ENCODE measurements at places on chromosomes 2 and 18.

- no peak for DNase-seq
Measured at GRCh38 chr2:169077674-169078240, 8.4 kb downstream of the DHRS9 start.

DNA sequence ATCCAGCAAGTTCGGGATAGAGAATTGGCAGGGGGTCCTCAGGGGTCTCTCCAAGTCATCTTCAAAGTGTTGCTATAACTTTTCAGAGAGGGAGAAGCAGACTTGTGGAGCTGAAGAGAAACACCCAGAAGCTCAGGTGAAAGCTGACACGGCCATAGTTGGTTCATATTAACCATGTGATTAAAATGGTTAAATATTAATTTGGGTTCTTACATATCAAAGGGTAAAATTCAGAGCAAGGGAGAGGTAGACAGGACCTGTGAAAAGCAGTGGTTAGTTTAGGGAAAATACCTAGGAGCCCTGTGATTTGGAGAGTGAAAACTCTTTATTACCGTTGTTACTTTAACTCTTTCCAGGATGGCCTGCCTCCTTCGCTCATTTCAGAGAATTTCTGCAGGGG lies at the start of gene UGT1A6:
TSS of gene UGT1A6 (plus strand) at position 243 of the 400 bp plus-strand sequence. CDS start at position 358, 115 bp downstream.
- DNase-seq, result no peak

DNA sequence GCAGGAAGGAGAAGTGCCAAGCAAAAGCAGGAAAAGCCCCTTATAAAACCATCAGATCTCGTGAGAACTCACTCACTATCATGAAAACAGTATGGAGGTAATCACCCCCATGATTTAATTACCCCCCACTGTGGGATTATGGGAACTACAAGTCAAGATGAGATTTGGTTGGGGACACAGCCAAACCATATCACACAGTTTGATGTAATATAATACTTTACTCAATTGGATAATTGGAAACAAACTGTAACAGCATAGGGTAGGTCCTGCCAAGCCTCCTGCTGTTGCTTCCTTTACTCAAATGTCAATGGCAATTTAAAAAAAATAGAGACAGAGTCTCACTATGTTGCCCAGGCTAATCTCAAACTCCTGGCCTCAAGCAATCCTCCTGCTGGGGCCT lies 15.5 kb upstream of the METTL21A start:
- no peak for DNase-seq

DNA sequence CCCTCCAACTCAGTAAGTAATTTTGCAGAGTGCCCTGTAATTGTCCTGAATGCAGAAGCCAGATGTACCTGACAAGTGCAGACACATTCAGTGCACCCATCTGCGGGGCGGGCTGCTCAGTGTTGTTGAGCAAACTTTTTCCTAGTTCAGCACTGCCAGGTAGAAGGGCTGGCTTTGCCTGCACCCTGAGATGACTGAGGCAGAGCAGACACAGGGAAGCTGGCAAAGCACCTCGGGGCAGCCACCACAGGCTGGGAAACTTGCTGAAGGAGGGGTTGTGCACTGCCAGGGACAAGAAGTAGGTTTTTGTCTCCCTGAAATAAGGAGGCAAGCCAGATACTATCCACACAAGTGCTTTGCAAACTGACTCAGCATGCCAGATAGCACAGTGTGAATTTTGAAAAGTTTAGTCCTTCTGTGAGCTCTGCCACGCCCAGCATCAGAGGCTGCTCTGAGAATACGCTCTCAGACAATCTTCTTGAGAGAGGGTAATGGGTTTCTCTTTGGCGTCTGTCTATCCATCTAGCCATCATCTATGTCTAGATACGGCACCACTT lies 62.3 kb downstream of the SOWAHC start:
- no peak for DNase-seq

DNA sequence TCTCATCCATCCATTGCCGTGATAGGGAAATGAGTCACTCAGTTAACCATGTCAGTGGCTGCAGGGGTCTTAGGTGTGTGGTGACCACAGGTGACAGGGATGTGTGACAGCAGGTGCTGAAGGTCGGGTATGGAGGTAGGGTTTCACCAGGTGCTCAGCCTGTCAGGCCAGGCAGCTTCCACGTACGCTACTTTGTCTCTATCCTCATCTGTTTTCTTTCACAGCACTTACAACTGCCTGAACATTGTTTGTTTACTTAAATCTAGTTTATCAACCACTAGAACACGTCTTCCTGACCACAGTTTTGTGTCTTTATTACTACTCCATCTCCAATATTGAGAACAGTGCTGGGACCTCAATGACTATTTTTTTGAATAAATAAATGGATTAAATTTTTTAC lies 11.4 kb upstream of the UXS1 start:
- DNase-seq, result no peak

GRCh38 chr18:63980896-63981460 lies 11.1 kb downstream of the SERPINB8 start:
- DNase-seq, result no peak

GRCh38 chr2:199468561-199469513 lies 11.1 kb upstream of the SATB2 start:
- DNase-seq, result no peak

DNA sequence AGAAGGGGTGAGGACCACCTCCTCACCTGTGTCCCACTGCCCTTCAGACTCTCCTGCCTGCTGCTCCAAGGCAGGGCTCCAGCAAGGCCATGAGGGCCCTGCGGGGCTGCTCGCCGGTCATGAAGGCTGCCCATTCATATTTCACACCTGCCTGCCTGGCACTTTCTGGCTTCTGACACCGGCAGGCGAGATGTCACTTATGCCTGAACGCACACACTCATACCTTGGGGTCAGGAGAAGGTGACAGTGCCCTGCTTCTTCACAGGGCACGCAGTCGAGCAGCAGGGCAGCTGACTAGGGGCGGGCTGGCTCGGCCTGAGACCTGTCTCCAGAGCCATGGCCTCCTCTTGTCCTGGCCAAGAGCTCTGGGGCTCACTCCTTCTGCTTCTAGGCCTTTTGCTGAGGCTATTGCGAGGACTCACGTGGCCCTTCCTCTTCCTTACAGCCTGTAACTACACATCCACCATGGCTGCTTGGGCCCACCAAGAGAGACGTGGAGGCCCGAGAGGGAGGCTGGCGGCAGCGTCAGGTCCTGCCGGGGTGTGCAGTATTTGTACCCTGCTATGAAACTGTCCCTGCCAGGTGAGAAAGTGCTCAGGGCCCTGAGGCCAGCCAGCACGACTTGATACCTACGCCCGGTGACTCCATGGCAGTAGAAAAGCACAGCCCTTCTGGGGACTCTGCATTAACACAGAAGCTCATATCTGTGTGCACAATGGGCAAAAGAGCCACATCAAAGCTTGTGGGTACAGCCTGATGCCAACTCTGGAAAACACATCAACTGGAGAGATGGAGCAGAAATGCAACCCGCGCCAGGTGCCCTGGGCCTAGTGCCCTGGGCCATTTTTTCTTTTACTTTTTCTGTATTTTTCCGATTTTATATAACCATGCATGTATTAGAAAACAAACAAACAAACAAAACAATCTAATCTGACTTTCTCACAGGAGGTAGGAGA lies 30.6 kb downstream of the HS6ST1 start:
- no peak for DNase-seq

DNA sequence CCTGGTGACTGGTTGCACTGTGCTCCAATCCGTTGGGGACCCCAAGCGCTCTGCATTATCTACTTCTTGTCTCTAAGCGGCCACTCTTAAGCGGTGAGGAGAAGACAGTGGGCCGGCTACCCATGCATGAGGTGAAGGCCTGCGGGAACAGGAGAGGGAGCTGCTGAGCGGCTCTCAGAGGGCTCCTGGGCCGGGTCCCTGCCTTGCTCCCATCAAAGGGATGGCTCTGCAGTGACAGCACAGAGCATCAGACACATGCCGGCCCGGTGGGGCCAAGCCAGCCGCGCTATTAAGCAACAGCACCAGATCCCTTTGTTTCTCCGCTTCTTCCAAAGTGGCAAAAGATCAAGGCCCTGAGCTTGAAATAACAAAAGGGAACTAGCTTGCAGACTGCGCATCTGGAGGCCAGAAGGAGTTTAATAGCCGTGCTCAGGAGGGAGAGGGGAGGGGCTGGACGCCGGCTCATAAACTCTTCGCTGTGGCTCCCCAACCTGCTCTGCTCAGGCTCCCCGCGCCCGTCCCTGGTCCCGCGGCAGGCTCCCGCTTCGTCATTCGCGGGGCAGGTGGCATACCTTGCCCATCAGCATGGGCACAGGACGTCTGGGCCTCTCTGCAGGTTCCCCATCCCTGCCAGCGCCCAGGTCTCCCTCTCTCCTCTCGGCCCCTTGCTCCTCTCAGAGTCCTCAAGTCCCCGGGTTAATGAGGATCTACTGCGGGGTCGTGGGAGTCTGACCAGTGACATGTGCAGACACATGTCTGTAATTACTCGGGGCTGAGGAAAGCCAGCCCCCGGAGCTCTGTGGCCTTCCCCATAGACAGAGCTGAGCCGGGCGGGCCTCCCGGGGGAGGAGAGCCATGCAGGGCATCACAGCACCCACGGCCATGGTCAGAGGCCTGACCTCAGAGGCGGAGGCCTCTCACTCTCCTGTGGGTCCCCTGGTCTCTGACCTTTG lies 96.7 kb downstream of the ASB1 start:
- no peak for DNase-seq

DNA sequence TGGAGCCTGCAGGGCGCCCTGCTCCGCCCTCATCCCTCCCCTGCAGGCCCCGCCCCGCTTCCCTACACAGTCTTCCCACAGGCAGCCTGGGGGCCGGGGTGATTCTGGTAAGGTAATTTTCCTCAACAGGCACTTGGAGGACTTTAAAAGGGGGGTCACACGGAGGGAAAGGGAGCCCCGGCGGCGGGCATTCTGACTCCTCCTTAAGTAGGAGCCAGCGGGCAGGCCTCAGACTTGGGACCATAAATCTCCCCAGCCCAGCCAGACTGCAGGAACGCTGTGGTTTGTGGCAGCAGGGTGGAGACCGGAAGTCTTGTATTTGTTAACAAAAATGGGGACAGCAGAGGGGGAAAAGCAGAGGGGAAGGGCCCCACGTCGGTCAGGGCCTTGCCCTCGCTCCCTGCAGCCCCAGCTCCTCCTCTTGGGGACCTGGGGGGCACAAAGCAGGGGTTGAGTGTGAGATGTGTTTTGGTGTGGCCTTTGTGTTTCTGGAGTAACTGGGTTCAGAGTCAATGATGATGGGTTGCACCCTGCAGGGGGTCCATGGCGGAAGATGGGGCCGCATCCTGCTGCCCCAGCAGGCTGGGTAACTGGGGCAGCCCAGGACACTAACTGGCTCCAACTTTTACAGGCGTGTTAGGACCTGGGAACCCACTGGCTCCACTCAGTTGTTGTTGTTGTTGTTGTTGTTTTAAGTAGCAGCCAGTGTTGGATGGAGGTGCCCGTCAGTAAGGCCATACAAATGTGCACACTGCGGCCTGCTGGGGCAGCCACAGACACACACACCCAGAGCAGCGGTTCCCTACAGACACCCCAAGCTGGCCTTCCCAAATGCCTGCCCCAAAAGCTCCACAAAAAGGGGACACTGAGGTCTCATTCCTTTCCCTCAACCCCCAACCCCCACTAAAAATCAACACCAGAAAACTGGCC lies 27.7 kb downstream of the SMAD7 start:
- no peak for DNase-seq

GRCh38 chr18:37380546-37381110 lies 185.0 kb downstream of the CELF4 start:
- no peak for DNase-seq

DNA sequence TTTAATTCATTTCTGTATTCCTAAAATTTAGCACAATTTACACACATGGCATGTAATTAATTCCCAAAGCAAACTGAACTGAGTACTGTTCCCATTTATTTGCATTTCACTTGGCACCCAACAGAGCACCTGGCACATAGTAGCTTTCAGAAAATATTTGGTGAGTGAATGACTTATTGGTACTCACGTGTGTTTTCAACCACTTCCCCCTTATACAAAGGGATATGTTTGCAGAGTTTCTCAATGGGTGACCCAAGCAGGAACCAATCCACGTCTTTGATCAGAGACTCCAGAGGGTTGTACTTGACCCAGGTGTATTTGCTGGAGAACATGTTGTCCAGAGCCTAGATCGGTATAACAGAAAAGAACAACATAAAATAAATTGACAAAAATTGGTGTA lies 6.6 kb downstream of the GKN2 start:
- no peak for DNase-seq

DNA sequence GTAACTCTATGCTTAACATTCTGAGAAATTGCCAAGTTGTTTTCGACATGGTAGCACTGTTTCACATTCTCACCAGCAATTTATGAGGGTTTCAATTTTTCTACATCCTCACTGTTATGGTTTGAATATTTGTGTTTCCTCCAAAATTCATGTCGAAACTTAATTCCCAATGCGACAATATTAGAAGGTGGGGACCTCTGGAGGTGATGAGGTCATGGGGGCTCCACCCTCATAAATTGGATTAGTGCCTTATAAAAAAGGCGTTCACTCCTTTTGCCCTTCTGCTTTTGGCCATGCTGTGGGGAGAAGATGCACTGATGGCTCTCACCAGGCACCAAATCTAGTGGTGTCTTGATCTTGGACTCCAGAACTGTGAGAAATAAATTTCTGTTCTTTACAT lies 110.3 kb downstream of the HRH4 start:
- DNase-seq, result no peak

- DNase-seq, result no peak
Measured at GRCh38 chr18:48335829-48336228, 73.4 kb downstream of the ZBTB7C start.

DNA sequence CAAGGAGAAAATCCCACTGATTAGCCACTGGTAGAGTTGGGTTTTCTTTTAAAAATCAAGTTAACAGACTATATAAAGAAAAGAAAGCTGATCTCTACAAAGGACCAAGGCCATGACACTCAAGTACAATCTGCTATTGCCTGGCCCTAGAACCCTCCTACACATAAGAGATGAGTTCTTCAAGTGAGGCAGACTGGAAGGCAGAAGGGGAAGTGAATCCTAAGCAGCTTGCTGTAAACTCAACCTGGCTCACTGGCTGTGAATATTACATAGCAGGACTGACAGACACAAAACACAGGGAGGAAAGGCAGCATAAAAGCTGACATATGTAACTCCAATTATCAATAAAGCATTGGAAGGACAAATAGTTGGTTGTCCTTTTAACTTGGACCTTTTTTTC lies 65.4 kb downstream of the TRIP12 start:
- no peak for DNase-seq

DNA sequence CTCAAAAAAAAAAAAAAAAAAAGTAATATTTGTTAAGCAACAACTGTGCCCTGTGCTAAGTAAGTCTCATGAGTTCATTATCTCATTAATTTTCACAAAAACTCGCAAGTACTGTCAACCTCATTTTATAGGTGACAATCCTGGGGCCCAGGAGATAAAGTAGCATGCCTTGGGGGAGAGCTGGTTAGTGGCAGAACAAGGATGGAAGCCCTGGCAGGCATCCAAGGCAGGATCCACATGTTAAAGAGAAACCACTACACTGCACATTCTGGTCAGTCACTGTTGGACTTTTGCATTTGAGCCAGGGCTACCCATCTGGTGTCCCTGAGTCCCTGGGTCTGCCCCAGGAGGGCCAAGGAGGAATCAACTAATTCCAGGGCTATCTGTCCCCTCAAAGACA lies 54.6 kb downstream of the ZFP36L2 start:
- no peak for DNase-seq

All from HuH-7 (cell line).